ENCODE measurements at places on chromosomes 3 and 15. TPM values are rescaled to one million over a fixed set of nuclear protein-coding genes. Genes with fewer than 3 reads are reported as not detected.

ROPN1 gene
- total RNA-seq, result not detected

C2CD4B gene
- 18.4 TPM for total RNA-seq

GRCh38 chr3:40546816-40547215 lies 22.1 kb downstream of the ZNF621 start:
- no peak for DNase-seq

SHQ1 gene
- 11.0 TPM for total RNA-seq

- no peak for DNase-seq
These were observed 127.0 kb upstream of the CNTN6 start for GRCh38 chr3:965826-966225.

TNIK gene
- 3.9 TPM for total RNA-seq

GRCh38 chr3:27880969-27881892 lies 159.1 kb upstream of the EOMES start:
- no peak for DNase-seq

MAP1A gene
- total RNA-seq, result 4.4 TPM

All from omental fat pad (tissue), 4 donors.